ENCODE measurements at places on chromosomes 3 and 15.
A peak's percentile ranks its signal among the peaks of the same experiment; 100 is the strongest.

DNA sequence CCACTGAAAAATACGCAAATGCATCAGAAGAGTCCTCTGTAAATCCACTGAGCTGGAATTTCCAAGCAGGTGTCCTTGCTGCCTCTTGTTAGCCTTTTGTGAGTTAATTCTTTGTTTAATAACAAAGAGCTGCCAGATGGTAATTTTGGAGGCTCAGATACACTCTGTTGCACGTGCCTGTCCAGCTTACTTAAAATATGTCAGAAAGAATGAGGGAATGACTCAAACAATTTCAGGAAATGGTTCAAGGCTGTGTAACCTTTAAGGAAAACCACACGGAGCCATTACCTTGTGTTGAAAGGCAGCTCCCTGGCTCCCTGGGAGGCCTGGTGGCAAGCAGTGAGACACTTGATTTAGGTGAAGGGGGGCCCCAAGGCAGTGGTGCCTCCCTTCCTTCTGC lies 302.2 kb upstream of the CTDSPL start:
- no peak for DNase-seq

- no peak for DNase-seq
Measured at GRCh38 chr15:32105258-32106241, 75.2 kb downstream of the CHRNA7 start.

GRCh38 chr3:9846231-9846630 lies 2.4 kb upstream of the RPUSD3 start:
- DNase-seq = no peak

- DNase-seq = no peak
Measured at GRCh38 chr3:47265725-47266428, 16.7 kb downstream of the KIF9 start.

DNA sequence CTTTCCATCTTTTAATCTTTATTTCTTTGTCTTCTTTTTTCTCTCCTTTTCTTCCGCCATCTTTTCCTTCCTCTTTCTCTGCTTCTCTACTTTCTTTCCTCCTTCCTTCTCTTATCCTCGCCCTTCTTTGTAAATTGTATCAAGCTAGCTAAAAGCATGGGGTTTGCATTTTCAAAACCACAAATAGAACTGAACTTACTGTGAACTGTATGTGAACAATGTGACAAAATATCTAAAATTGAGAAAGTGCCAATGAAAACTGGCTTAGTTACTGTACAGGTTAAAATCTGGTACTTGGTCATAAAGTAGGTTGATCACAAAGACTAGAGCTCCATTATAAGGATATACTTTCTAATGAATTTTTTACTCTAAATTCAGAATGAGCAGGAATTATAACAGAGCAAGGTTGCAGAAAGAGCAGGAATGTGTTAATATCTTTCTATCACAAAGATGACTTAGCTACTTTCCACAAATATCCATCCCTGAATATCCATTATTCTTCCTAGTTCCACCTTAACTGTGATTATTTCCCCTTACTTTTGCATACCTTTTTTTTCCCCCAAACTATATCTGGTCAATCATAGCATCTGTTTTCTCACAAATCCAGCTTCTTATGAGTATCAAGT lies 122.4 kb downstream of the LSAMP start:
- no peak for DNase-seq

DNA sequence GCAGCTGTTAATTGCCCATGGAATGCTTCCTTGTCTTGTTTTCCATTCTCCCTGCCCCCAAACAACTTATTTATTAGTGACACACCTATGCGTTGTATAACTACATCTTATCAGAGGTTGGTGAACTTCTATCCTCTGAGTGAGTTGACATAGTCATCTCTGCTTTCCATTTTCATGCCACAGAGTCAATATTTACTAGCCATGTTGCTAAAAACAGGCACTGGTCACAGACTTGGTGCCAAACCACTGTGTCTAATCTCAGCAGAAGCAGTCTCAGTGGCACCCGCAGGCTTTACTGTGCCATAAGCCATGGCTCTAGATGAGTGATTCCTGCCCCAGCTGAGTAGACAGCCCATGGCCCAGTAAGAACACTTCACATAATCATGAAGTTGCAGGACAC lies 26.5 kb downstream of the DAPK2 start:
- DNase-seq = no peak

DNA sequence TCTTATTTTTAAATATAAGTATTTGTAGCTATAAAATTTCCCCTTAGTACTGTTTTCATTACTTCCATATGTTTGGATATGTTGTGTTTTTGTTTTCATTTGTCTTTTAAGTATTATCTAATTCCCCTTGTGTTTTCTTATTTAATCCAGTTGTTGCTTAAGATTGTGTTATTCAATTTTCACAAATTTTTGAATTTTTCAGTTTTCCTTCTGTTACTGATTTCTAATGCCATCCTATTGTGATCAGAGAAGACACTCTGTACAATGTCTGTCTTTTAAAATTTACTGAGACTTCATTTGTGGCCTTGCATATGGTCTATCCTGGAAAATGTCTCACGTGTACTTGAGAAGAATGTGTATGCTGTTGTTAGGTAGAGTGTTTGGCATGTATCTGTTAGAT lies 795.6 kb upstream of the CFAP20DC start:
- DNase-seq = no peak

DNA sequence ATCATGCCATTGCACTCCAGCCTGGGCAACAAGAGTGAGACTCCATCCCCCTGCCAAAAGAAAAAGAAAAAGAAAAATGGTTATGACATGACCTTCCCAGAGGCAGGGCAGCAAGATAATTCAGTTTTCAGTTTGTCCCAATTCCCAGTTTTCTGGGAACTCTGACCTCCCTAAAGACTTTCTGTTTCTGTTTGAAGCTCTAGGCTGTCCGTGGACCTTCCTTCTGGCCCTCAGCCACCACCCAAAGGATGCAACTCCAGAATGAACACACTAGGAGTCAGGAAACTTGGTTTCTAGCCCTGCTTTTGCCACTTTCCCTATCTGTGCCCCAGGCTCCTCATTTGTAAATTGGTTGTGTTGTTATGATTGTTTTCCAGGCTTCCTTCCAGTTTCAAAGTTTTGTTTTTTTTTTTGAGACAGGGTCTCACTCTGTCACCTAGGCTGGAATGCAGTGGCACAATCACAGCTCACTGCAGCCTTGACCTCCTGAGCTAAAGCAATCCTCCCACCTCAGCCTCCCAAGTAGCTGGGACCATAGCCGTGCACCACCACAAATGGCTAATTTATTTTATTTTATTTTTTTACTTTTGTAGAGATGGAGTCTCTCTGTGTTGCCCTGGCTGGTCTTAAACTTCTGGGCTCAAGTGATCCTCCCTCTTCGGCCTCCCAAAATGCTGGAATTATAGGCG lies 68.6 kb downstream of the CDC25A start:
- peak; percentile 36 for DNase-seq

DNA sequence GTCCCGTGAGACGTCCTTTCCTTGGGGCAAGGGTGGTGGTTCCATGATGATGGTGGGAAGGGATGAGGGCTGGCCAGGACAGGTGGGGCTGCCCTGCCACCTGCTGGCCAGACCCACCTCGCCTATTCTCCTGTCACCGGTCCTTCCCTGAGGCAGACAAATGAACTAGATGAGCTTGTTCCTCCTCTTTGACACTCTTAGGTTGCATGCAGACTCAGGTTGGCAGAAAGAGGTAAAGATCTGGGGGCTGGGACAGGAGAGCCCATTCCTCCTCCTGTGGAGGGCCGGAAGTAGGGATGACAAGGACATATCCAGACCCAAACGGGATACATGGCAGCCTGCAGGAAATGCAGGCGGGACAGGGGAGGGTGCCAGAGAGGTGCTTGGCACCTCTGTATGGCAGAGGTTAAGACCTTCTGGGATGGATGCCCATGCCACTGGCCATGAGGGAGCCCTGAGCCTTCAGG lies 38.6 kb downstream of the ACSBG1 start:
- DNase-seq = no peak

GRCh38 chr3:112498914-112499711 lies at the start of gene BTLA:
TSS of gene BTLA (minus strand) at chr3:112499472. CDS start at chr3:112499358, 114 bp downstream.
- no peak for DNase-seq

- DNase-seq = no peak
Measured at GRCh38 chr3:38690185-38690584, 40.7 kb upstream of the SCN5A start.

DNA sequence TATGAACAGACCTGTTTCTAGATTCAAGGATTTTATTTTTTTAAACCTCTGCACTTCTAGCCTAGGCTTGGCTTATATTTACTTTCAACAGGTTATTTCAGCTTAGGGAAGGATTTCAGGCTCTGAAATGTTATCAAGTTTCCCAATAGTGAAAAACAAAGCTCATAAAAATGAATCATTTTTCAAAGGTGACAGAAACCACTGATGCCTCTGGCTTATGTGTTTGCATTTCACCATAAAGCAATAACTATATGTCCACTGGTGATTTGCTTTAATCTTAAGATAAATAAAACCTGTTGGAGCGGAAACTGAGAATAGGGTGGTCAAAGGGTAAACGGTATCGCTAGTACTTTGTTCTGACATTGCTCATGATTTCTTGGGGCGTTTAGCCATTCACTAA lies 141.2 kb upstream of the LRIG1 start:
- no peak for DNase-seq

- DNase-seq = no peak
Measured at GRCh38 chr3:18301781-18302180, 123.4 kb downstream of the SATB1 start.

DNA sequence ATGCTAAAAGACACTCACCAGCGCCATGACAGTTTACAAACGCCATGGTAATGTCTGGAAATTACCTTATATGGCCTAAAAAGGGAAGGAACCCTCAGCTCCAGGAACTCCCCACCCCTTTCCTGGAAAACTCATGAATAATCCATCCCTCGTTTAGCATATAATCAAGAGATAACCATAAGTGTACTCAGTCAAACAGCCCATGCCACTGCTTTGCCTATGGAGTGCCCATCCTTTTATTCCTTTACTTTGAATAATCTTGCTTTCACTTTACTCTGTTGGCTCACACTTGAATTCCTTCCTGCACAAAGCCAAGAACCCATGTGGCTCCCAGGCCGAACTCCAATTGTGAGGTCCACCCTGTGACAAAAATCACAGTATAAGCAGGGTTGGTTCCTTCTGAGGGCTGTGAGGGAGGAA lies 19.1 kb upstream of the FSTL1 start:
- DNase-seq = no peak

DNA sequence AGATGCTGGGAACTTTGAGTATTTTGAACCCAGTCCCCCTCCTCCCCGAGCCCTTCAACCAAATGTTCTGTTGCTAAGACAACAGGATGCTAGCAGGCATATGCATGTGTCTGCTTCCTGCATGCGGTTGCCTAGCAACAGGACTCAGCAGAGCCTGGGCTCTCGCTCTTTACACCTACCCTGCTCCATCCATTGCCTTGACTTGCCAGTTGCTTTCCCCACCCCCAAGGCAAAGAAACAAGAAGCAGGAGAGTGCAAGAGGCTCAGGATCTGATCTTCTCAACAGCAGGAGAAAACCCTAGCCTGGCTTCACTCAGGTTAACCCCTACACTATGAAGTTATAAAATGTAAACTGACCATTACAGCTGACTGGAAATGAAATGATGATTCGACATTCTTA lies 393.0 kb downstream of the IGSF11 start:
- peak; percentile 26 for DNase-seq

DNA sequence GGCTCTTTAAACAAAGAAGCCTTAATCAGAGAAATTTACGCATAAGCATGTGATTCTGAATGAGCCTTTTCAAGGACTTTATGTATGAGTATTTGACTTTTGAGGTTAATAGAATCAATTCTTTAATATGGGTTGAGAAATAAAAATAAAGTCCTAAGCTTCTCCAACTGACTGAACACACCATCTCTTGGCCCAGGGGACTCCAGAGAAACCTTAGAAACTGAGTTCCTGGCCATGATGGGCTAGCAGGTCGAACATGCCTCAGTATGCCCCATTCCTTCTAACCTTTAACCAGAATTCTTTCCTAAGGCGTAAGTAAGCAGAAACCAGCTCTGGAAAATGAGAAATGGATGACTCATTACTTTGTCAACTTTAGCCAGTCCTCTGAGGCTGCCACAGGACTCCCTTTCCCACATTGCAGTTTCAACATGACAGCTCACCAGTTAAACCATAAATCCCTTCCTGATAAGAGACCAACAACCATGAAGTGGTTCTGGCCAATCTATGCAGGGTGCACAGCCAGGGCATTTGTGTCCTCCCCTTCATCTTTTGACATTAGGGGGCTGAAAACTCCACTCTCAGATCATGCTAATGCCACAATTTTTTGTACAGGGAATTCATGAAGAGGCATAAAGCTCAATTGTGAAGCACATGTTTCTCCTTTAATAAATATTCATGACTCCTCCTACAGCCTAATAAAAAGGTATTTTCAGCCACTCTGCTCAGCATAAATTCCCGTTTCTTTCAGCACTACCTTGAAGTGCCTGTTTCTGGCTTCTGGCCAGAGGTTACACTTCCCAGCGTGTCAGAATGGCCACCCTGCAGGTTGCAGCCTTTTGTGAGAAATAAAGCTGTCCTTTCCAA lies 33.3 kb downstream of the TM4SF18 start:
- DNase-seq = no peak

DNA sequence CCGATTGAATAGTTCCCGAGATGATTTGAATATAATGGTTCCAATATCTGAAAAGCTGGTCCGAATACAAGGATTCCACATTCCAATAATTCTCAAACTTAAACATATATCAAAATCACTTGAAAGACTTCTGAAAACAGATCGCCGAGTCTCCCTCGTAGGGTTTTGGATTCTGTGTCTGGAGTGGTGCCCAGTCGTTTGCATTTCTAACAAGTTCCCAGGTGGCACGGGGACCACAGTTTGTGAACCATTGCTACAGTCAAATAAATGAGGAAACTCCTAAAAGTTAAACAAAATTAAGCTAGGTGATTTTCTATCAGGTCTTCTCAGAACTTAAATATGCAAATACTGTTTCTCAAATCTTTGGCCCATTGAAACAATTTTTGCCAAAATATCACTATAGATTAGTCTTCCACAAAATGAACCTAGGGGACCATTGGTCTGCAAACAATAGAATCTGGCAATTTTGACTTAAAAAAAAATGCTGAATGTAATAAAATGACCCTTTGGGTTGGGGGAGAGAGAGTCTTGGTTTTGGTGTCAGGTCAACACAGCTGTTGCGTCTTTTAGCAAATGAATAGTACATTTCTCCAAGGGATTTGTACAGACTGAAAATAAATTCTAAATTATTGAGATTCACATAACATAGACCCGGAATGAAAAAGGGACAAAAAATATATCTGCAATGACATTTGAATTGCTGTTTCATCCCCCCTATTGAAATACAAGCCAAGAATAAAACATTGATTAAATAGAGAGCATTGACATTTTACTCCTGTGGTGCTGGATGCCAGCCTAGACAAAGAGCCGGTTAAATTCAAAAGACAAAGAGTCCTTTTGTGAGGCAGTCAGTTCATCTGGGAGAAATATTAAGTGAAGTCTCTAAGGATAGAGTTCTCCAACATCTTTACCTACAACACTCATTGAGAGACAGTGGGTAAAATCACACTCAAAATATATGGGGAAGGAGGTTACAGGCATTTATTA lies 175.7 kb upstream of the ADAMTS9 start:
- DNase-seq = no peak

- no peak for DNase-seq
Measured at GRCh38 chr15:32743411-32744140, 25.8 kb downstream of the GREM1 start.

GRCh38 chr15:88701561-88702095 lies 62.8 kb downstream of the ISG20 start:
- DNase-seq = no peak

- peak; percentile 99 for DNase-seq
Measured at GRCh38 chr15:63188926-63189871, at the start of gene RAB8B. TSS of gene RAB8B (plus strand) at chr15:63189606. CDS start at chr15:63189625, 19 bp downstream.

GRCh38 chr3:101674518-101674917 lies 2.4 kb downstream of the ZBTB11 start:
- no peak for DNase-seq

Measured in left hindlimb (tissue), 1 donor.